CD8-positive, alpha-beta memory T cell (primary cell): ENCODE measurements at places on chromosomes 4 and X.

- DNase-seq, result no peak
These were observed 34.1 kb upstream of the PHEX start for GRCh38 chrX:21998037-21998436.

GRCh38 chrX:19658030-19658429, 142.7 kb upstream of the MAP3K15 start:
- no peak for DNase-seq

- DNase-seq, result no peak
These were observed 1779.0 kb downstream of the PCDH7 start for GRCh38 chr4:32499171-32499570.

DNA sequence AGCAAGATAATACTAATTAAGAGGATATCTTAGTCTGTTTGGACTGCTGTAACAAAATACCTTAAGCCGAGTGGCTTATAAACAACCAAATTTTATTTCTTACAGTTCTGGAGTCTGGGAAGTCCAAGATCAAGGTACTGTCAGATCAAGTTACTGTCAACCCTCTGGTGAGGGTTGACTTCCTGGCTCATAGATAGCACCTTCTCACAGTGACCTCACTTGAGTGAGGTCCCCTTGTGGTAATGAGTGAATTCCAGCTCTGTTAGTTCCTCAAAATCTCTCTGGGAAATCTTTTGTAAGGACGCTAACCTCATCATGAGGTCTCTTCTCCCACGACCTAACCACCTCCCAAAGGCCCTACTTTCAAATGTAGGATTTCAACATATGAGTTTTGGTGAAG, 36.9 kb upstream of the ADGRA3 start:
- no peak for DNase-seq

- no peak for DNase-seq
These were observed 145.6 kb downstream of the AMELX start for GRCh38 chrX:11438767-11439166.

DNA sequence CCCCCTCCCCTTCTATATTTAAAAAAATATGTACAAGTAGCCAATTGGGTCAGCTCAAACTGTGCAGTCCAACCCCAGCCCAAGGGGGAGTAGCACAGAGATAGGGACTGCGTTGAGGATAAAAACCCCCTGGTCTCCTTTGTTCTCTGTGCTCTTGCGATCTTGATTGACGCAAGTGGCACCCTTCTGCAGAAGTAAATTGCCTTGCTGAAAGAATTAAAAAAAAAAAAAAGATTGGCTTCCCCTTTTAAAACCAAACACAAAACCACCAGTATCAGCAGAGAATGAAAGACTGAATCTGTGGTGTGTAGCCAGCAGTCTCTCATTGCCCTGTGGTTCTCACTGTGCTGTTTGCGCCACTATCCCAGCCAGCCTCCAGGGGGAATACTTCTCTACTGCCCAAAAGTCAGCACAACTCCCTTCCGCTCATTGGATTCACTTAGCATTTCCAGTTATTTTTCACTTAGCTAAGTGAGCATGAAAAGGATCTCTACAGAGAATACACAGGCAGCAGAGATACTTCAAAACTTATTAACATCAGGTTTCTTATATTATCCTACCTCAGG, 29.7 kb downstream of the MANBA start:
- DNase-seq, result no peak

GRCh38 chr4:105996845-105997244, 101.6 kb downstream of the NPNT start:
- DNase-seq, result no peak

GRCh38 chr4:9988933-9989332, 32.4 kb downstream of the SLC2A9 start:
- DNase-seq, result no peak

GRCh38 chrX:125507119-125507518, 187.4 kb downstream of the TEX13C start:
- DNase-seq, result no peak

DNA sequence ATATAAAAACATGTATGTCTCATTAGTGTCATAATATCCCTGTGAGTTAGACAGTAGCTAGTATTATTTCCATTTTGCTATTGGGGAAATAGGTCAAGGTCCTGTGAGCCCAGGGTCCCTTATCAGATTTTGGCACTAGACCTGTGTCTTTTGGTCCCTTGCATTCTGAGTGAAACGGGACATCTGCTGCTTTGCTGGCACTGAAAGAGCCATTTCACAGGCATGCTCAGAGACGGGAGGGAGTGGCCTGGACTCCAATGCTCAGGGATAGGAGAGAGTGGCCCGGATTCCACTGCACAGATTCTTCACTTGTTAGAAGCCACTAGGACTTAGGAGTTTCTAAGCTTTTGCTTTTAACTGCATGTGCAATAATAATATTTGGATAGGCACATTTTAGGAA, 177.2 kb downstream of the TSPAN5 start:
- DNase-seq, result no peak

GRCh38 chr4:138494931-138495330, 252.8 kb upstream of the SLC7A11 start:
- DNase-seq, result no peak

- DNase-seq, result no peak
These were observed 4.0 kb downstream of the LAP3 start for GRCh38 chr4:17580969-17581368.

- DNase-seq, result no peak
These were observed 100.1 kb upstream of the KLF3 start for GRCh38 chr4:38563707-38564495.

GRCh38 chrX:111649638-111650037, 31.3 kb upstream of the ALG13 start:
- DNase-seq, result no peak

GRCh38 chrX:56800801-56801200, 71.8 kb downstream of the NBDY start:
- peak; percentile 28 for DNase-seq

GRCh38 chr4:53141308-53141707, 224.6 kb downstream of the SCFD2 start:
- DNase-seq, result no peak

DNA sequence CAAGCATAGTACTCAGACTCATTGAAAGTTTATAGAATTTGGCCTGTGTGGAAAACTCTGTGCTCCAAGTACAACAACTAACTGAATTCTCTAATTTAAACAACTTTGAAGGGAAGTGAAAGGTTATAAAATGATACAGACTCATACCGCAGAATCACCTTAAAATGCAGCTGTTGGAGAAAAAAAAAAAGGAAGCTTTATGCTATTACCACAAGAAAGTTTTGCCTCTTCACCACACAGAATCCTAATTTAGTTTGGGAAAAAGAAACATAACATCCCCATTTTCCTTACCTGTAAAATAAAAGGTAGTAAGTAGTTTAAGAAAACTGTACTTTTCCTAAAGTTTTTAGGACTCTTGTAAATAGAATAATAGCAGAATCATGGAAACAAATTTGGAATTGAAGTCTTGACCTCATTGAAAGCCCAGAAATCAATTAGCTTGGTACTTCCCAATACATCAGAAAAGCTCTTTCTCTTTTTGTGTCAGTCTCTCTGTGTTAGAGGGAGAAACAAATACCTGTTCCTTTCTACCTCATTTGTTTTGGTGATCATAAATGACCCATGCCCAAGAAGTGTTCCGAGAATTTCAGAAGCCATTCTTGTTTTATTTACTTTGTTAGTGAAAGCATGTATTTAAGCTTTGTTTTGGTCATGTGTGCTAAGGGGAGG, 78.8 kb downstream of the NFKB1 start:
- no peak for DNase-seq

DNA sequence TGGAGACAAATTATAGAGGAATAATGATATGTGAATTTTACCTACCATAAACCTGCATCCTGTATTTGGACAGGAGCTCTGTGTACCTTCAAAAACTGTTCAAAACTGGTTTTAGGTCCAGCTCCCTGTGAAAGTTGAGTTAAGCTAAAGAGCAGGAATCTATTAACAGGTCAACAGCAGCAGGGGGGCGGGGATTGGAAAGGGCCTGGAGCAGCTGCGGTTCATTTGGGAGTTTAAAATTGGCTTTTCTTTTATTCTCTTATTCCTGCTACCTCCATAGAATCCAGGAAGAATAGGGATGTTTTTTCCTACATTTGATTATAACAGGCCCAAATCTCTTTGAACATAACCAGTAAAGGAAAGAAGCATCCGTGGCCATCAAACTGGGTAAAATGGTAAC, 23.8 kb downstream of the SHROOM3 start:
- no peak for DNase-seq
